Muscle of arm (tissue), 14 donors: ENCODE measurements at places on chromosomes 3 and 15. TPM values are rescaled to one million over a fixed set of nuclear protein-coding genes. Genes with fewer than 3 reads are reported as not detected.
A peak's percentile ranks its signal among the peaks of the same experiment; 100 is the strongest.

STRC gene
- 0.48 TPM for polyA plus RNA-seq

STRIT1 gene
- polyA plus RNA-seq = 102 TPM

HRG gene
- polyA plus RNA-seq = not detected

CYFIP1 gene
- 53.1 TPM for polyA plus RNA-seq

PIERCE2 gene
- polyA plus RNA-seq = not detected

PIGX gene
- 19.8 TPM for polyA plus RNA-seq

SUMF1 gene
- polyA plus RNA-seq = 15.7 TPM

DNA sequence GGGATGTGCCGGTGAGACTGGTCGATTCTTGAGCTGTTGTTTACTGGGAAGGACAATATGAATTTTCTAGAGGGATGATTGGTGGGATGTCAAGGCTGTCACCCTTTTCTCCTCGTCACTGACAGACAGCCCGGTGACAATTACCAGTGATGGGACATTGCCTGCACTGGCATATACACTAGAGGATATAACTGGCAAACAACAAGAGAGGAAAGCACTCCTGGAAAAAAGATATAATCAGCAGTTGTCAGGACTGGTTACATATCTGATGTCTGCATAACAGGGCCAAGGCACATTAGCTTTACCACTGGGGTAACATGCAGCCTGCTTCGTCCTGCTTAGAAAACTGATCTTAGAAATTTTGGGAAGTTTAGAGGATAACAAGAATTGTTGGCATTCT is 131.1 kb downstream of the ROBO2 start:
- no peak for DNase-seq

DNA sequence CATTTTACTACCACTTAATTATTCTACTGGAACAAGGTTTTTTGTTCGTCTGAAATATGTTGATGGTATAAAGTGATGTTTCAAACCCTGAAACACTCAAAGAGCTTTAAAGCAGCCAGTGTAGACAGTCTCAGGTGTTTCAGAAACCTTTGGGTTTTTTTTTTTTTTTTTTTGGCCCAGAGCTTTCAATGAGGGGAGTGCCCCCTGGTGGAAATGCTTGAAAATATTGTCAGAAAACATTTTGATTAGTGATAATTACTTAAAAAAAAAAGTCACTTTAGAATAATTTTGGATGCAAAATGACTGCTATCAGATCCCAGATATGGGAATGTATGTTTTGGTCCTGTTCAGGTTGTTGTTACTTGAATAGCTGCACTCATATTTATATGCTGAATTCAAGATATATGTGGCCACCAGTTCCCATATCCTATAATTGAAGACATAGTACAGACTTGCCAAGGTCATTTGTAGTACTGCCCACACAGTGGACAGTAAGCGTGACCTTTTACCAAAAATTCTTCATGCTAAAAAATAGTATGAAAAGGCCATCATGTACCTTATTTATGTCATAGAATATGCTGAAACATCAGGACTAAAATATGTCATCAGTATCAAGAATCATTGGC is 35.9 kb downstream of the SATB1 start:
- peak; percentile 7 for DNase-seq

GRCh38 chr3:73249047-73249446 is 187.6 kb downstream of the EBLN2 start:
- no peak for DNase-seq

DNA sequence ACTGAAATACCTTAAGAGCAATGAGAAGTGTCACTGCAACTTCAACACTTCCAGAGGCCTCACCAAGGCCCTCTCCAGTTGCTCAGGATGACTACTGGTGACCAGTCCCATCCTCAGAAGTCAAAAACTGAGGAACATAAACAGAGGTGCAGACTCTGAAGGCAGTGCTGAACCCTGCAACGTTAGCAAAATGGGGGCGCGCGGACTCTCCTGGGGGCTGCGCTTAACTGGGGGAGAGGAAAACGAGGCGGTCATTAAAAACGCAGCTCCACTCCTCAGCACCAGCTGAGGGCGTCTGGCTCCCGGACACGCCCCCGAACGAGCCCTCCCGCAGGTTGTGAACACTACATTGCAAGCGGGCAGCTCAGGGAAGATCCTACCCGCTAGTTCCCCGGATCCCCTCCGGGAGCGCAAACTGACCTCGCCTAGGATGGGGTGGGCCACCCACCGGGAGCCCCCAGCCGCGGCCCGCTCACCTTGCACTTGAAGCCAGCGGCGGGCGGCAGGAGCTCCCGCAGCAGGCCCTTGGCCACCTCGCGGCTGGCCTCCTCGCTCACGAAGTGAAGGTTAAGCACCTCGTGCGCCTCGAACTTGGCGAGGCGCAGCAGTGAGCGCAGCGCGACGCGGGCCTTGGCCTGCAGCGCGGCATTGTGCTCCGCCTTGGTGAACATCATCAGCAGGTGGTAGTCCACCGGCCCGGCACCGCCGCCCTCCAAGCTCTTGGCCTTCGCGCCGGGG is 711 bp downstream of the XXYLT1 start:
- no peak for DNase-seq

- no peak for DNase-seq
Observed at GRCh38 chr15:78691167-78691850, 50.3 kb upstream of the CHRNB4 start.

DNA sequence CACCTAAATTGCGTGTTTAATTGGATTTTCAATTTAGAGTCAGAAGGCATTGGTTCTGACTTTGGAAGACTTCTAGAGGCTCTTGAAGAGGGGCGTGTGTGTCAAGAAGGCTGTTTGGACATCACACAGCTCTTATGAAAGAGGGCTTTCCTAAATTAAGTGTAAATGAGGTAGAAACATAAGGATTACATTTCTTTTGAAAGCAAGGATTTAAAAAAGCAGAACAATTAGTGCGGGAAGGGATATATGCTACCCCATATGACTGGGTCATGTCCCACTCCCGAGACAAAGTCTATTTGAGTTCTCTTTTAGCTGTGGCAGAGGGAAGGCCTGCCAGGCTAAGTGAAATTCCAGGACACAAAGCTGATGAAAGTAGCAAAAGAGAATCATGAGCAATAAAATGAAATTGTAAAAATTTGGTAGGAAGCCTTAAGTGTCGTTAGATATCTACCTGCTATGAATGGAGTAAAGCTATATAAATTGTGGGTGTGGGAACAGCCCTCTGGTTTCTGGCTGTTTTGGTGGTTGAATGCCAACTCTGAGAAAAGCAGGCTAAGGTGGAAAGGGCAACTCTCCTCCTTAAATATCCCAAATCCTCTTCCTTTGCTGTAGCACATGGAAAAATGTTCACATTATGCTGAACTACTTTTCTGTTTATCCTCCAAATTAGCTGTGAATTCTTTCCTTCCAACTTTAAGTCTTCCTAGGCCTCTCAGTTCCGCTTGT is 100.6 kb upstream of the TSC22D2 start:
- peak; percentile 42 for DNase-seq

GRCh38 chr3:178676942-178677790 is 140.9 kb downstream of the KCNMB2 start:
- DNase-seq = no peak

- no peak for DNase-seq
Observed at GRCh38 chr3:37588758-37589157, 272.9 kb upstream of the CTDSPL start.

DNA sequence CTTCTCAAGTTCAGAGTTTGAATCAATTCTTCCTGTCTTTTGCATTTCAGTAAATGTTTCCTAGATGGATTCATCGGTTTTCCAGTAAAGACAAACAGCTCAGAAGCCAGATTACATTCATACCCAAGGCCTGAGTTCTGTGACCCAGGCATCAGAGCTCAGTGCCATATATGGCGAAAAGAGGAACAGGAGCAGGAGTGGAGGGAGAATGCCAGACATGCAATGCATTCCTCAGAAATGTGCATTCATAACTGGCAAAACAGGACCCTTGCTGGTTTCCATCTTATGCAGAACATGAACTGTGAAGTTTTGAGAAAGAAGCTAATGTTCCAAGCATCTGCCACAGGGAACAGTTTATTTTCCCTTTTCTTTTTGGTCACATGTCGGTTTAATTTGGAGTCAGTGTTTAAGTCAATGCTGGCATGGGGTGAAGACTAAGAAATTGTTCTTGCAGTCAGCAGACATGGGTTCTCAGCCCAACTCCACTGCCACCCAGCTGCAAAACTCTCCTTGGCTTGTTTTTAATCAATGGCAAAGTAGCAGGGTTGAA is 116.5 kb downstream of the LPP start:
- DNase-seq = no peak

GRCh38 chr3:14463330-14464140 is 61.1 kb downstream of the SLC6A6 start:
- no peak for DNase-seq

- DNase-seq = peak; percentile 15
Observed at GRCh38 chr3:71629289-71629688, 45.8 kb upstream of the FOXP1 start.

DNA sequence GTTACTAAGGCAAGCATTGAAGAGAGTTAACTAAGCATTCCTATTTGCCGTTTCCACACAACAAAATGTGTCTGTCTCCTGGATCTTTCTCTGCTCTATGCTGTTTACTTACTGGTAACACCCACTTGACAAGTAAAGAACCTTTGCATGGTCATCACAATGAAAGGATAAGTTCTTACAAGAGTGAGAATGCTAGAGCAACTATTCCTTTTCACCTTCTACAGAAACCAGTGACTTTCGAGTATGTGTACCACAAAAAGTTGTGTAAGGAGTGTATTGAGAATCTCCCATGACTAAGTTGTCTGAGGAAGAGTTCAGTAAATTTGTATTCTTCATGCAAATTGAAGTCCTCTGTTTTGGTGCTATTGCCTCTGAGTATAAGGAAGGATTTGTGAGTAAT is 10.8 kb downstream of the TIPARP start:
- no peak for DNase-seq

GRCh38 chr3:32973982-32974381 is 22.5 kb downstream of the CCR4 start:
- no peak for DNase-seq

DNA sequence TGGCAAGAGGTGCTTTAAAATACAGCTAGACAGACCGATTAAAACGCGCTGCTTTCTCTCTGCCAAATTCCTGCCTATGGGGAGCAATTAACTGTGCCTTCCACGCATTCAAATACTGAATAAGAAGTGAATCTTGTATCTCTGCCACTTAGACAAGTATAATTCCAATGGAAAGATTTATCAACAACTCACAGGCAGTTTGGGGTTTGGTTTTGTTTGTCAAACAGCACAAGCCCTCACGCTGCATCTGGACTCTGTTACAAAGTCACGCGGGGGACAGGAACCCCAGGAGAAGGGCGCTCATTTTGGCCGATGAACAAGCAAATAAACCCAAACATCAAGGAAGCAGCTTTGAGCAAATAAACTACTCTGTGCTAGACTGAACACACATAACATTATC is 61.8 kb upstream of the TMCO5A start:
- DNase-seq = no peak

GRCh38 chr3:127002195-127003174 is 19.6 kb downstream of the PLXNA1 start:
- peak; percentile 84 for DNase-seq

- no peak for DNase-seq
Observed at GRCh38 chr15:75750261-75751050, 37.8 kb upstream of the CSPG4 start.

- DNase-seq = no peak
Observed at GRCh38 chr3:15479400-15480224, 41.9 kb downstream of the COLQ start.
